ENCODE measurements at places on chromosomes 2 and 18.

DNA sequence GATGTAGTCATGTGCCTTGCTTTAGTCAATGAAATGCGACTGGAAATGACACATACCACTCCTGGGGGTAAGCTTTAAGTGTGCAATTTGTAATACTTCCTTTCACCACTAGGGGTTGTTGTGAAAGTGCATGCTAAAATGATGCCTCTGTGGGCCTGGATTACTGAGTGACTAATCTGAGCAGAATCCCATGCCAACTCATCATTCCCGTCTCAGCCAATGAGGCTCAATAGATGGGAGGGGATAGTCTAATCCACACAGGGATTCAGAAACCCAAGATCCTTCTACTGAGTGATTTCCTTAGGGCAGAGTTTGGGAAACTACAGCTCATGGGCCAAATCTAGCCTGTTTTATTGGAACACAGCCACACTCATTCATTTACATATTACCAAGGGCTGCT, 54.0 kb downstream of the HRH4 start:
- DNase-seq, result no peak

DNA sequence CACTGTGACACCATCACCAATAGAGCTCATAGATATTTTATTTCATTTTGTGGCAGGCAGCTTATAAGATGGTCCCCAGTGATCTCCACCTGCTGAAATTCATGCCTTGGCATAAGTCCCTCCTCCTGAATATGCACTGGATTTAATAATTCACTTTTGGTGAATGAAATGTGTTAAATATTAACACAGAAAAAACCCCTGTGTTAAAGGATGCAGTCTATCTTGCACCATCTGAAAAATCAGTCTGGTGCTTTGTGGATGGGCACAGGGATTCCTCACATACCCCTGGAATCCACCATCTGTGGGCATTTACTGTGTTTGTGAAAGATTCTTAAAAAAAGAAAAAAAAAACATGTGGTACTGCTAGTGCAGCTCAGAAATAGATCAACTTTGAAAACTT, 26.1 kb upstream of the WIPF1 start:
- no peak for DNase-seq

DNA sequence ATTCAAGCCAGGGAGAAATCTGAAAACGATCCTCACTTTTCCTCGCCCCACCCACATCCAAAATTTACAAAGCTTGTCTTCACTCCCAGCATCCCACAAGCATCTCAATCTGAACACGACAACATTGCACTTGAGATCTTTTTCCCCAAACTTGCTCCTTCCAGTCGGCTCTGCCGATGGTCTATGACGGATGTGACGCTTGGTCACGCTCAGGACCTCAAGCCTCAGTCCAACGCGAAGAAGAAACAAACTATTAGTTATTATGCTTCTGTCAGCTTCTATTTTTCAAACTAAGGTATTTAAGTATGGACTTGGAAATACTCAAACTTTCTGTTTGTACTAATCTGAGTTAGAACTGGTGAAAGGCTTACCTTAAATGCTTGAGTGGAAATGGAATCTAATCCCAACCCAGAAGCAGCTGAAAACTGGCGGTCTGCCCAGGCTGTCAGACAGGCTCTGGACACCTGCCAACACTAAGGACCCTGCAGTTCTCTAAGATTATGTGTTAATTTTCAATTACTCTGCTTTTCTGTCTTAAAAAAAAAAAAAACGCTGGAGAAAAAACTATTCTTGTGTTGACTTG, 132.1 kb upstream of the DNMT3A start:
- no peak for DNase-seq

DNA sequence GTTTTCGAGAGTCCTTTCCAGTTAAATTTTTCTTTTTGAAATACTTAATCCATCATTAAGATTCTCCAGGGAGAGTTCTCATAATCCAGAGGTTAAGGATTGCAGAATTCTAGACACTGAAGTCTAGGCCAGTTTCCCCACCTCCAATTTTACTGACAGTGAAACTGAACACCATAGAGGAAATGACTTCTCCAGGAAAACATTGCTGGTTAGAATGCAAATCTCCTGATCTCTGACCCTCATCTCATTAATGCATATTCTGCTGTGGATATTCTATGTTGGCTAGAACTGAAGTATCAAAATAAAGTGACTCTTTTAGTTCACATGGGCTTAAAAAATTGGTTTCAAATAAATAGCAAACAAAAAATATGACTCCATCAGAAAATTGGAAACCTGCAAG, 105.8 kb upstream of the UGP2 start:
- DNase-seq, result no peak

DNA sequence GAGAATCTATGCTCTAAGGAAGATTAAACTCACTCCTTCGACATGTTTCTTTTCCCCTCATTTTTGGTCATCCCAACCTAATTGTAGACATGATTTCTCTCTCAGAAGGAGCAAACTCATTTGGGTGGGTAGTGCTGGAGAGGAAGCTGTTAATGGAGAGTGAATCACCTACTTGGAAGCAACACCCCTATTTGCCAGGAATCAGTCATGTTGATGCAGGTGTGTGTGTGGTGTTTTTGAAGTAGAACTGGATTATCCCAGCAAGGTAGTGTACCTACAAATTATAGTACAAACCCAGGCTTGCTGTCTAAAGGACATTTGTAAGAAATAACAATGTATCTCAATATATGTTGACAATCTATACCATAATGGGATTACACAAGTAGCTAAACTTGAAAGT, 186.4 kb downstream of the EPHA4 start:
- DNase-seq, result no peak

- no peak for DNase-seq
Observed at GRCh38 chr2:48473271-48473670, 56.7 kb upstream of the STON1 start.

DNA sequence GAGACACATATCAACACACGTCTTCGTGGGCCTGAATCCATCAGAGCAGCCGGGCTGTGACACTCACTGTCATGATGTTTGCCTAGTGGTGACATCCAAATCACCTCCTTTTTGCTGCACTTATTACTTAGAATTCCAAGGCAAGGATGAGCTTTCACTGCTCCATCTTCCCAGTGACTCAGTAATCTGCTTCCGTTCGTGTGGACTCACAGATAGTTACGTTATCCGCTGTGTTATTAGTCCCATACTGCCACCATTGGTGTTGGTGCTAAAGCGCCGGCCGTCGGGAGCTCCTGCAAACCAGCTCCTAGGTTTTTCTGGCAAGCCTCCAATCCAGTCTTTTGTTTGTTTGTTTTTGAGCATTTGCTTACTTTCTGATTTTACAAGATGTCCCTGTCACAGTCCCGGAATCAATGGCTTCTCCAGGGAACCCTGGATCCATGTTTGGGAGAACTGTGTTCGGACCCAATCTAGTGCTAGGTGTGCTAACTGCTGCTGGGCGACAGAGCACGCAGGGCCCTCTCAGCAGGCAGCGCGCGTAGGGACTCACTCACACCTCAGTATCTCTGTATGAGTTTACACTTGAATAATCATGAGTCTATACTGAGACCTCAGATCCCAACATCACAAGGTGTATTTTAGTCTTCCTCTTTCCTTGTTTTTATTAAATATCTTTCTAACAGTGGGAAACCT, 42.6 kb downstream of the HDAC4 start:
- no peak for DNase-seq

DNA sequence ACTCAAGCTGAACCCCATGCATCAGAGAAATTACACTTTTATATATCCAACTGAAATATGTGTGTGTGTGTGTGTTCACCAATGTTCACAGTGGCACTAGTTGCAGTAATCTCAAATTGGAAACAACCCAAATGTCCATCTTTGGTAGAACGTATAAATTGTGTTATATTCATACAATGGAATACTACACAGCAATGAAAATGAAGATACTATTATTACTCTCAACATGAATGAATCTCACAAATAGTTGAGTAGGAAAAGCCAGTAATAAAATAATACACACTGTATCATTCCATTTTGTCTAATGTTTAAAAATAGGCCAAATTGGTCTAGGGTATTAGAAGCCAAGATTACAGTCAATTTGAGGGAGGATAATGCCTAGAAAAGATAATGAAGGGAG, 48.0 kb upstream of the NFE2L2 start:
- DNase-seq, result no peak

GRCh38 chr2:235206980-235207579, 255.3 kb downstream of the SH3BP4 start:
- no peak for DNase-seq

GRCh38 chr2:101577173-101577572, 102.3 kb upstream of the RFX8 start:
- DNase-seq, result no peak

DNA sequence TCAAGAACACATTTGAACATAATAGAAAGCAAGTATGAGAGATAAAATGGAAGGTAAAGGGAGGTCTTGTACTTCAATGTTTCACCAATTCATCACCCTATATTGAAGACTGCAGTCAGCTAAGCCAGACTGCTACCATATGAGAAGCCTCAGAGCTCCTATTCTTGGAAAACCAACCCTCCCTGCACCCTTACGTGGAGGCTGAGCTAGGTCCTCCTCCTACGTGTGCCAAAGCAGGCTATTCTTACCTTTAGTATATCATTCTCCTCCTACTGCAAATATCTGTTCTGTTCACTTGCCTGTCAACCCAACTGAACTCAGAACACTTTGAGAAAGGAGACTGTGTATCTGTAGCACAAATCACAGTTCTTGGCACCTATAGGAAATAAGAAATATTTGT, 255.8 kb upstream of the HNRNPA3 start:
- DNase-seq, result no peak

DNA sequence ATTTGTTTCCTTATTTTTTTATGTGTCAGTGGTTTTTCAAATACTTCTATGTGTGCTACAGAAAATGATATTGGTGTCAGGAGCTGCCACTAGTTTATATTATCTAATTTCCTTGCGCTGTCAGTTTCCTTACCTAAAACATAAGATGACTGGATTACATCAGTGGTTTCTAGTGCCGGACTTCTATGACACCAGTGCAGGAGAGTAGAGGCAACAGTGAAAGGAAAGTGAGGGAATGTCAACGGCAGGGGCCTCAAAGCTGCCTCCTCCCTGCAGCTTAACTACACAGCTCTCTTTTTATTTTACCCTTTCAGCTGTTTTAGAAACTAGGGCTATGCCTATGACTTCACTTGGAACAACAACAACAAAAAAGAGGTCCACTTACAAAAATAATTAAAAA, 6.5 kb downstream of the ERBB4 start:
- no peak for DNase-seq

DNA sequence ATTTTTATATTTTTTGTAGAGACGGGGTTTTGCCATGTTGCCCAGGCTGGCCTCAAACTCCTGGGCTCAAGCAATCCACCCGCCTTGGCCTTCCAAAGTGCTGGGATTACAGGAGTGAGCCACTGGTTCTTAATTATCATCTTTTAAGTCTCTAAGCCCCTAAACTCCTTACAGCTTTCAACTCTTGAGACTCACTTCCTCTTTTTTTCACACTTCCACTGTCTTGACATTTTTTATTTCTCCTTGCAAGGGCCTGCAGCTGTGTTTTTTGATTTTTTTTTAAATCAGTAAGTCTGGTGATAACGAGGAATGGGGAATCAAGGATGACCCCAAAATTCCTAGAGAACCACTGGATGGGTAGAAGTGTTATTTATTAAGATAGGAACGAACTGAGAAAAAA, 8.6 kb upstream of the ABCB11 start:
- no peak for DNase-seq
